Anterior cingulate cortex (tissue), 58 donors: ENCODE measurements at places on chromosomes 13 and 19.

DNA sequence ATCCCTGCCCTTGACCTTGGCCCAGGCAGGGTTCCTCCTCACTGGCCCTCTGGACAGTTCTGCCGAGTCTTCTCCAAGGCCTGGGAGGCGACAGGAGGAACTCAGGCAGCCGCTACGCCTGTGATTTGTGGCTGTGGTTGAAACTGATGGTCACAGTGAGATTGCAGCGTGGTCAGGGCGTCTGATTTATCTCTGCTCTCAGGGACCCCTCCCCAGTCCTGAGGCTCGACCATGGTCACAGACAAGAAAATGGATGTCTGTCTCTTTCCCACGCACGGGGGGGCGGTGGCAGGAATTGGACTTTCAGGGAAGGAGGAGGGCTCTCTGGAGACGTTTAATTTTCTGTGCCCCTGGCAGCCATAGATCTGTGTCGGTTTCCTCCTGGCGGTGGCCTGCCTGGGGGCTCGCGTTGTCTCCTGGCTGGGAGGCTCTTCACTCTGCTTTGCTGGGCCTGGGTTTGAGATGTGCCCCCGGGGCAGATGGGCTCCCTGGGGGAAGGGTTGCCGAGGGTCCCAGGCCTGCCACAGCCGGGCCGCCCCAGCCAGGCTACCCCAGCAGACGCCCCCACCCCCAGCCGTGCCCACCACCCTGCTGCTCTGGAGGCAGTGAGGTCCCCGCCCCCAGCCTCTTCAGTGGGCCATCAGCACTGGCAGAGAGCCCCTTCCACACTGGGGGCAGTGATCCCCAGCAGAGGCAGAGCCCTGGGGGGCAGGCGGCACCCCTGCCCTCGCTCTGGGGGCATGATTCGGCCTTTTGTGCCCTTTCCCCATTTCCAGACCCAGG lies 167.4 kb downstream of the KDM4B start:
- no peak for DNase-seq

- no peak for DNase-seq
Measured at GRCh38 chr13:59963383-59963782, 200.3 kb downstream of the DIAPH3 start.

- no peak for DNase-seq
Measured at GRCh38 chr19:42386974-42387707, 3.0 kb downstream of the CNFN start.

- DNase-seq = no peak
Measured at GRCh38 chr19:1013218-1013617, 7.7 kb downstream of the TMEM259 start.

DNA sequence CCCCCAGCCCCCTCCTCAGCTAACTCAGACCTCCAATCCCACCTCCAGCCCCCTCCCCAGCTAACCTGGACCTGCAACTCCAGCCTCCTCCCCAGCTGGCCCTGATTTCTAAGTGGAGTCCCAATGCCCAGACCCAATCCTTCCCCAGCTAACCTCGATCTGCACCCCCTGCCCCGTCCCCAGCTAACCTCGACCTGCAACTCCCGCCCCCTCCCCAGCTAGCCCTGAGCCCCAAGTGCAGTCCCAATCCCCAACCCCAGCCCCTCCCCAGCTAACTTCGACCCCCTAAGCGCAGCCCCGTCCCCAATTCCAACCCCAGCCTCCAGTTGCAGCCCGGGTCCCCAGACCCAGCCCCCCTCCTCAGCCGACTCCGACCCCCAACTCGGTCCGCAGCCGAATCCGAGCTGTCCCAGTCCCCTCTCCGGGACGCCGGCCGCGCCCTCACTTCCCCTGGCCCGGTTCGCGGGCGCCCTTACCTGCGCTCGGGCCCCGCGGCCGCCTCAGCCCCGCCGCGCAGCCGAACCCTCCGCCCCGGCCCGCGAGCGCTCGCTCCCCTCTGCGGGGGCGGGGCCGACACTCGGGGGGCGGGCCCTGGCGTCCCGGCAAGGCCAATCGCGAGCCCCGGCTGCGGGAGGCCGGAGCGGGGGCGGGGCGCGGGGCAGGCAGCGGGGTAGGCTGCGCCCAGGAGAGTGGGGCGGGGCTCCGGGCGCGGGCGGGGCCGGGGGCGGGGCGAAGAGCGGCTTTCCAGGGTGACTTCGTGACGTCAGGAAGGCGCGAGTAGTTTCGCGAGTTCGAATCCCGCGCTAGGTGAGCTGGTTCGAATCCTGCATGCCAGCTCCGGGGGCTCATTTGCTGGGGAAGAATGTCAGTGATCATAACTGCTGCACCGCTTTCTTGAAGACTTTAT lies at the start of gene GNG7:
GNG7 (minus strand) TSS at position 525 of the 907 bp plus-strand sequence. CDS start 182,006 bp downstream, outside the sequence.
- DNase-seq = peak; percentile 77

DNA sequence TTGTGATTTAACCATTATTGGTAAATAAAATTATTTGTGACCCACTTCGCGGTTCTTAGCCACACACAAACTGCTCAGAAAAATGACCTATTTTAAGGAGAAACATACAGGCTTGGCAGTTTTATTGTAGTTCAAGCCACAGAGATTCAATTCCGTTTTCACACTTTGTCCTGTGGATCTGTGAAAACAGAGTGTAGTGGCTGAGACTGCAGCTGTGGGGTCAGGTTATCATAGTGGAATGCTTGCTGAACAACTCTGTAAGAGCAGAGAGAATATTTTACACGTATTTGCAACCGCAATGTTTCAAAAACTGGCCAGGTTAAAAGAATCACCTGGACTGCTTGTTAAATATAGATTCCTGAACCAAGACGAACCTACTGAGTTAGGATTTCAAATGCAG lies 292.5 kb downstream of the GPC5 start:
- DNase-seq = no peak

DNA sequence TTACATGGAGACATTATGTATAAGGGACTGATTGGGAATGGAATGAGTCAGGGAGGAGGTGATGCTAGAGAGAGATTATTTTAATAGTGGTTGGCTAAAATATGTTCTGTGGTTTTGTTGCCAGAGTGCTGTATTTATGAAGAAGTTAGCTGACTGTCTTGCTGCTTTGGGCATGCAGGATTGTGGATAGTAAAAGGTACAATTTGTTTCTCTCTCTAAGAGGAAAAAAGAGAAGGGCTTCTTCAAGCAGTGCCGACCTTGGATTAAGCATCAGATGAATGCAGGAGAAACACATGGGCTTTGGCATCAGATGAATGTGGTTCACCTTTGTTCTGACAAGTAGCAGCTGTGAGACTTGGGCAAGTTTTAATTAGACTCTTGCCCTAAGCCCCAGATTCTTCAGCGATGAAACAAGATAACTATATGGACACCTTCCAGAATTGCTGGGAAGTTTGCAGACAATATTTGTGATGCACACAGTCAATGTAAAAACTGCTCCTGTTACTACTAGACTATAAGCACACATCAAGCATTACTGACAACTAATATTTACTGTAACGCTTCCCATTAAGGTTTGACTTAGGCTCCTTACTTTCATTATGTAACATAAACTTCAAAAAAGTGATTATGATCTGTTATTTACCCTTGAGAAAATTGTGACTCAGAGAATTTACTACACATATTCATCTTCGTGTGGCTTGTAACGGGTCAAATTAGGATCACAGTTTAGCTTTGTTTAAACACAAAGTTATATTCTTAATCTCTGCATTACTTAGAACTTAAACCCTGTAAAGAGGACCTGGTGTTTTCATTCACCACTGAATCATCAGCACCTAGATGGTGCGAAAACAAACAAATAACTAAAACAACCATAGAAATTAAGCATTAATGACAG lies 824.0 kb downstream of the PCDH9 start:
- no peak for DNase-seq

GRCh38 chr13:76812206-76812897 lies 73.9 kb downstream of the KCTD12 start:
- no peak for DNase-seq

DNA sequence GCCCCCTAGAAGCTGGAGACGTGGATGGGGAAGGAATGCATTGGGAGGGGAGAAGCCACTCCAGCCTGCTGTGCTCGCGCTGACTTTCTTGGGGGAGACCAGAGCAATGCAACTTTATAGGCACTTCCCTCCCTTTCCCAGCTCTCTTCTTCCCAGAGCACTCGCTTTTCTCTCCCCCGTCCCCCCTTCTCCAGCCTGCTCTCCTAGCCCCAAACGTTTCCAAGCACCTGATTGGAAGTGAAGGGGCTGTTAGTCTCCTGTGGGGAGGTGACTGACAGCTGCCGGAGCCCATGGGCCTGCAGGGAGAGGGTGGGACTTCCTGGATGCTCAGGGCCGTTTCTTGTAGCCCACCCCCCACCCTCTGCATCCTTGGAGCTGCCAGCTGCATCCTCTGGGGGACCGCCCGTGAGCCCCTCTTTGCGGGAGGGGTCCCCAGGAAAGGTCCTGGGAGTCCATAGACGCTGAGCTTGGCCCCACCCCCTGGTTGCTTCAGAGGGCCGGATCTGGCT lies 2.5 kb downstream of the HDGFL2 start:
- peak; percentile 49 for DNase-seq
